ENCODE measurements at places on chromosomes 7 and 10.

GRCh38 chr10:35058134-35058533, 32.0 kb downstream of the CUL2 start:
- DNase-seq: no peak

DNA sequence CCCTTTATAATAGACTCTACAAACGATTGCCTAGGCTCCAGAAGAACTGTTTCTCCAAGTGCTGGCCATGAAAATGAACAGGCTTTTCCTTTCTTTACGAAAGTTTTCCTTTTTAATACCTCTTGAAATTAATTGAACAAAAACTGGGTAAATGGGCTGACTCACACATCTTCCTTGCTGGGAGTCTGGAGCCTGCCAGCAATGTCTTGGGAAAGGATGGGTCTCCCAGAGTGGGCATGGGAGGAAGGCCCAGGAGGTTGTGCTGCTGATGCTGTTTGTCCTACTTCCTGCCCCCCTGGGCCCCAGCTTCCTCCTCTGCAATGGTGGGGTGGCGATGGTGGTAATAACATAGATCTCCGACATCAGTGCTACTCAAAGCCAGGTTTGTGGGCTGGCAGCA, 174.1 kb downstream of the RPS24 start:
- DNase-seq: no peak

- no peak for DNase-seq
Measured at GRCh38 chr10:114749014-114749413, 72.6 kb upstream of the FHIP2A start.

GRCh38 chr10:124992462-124993344, 50.8 kb downstream of the ZRANB1 start:
- no peak for DNase-seq

DNA sequence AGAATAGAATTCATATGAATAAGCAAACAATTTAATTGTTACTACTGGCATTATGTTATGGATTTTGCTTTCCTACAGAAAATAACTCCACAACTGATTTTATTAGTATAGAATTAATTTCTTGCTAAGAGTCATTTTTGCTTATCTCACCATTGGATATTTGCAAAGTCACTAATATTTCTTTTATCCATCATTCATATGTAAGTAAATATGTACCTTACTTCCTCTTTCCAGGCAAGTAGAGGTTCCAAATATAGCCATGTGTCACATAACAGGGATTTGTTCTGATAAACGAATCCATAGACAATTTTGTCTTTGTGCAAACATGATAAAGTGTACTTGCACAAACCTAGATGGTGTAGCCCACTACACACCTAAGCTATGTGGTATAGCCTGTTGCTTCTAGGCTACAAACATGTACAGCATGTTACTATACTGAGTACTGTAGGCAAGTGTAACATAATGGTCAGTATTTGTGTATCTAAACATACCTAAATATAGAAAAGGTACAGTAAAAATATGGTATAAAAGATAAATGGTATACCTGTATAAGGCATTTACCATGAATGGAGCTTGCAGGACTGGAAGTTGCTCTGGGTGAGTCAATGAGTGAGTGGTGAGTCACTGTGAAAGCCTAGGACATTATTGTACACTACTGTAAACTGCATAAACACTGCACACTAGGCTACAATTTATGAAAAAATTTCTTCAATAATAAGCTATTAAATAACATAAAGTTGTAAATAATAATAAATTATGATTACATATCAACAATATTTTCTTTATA, 18.3 kb downstream of the KLLN start:
- DNase-seq: no peak

DNA sequence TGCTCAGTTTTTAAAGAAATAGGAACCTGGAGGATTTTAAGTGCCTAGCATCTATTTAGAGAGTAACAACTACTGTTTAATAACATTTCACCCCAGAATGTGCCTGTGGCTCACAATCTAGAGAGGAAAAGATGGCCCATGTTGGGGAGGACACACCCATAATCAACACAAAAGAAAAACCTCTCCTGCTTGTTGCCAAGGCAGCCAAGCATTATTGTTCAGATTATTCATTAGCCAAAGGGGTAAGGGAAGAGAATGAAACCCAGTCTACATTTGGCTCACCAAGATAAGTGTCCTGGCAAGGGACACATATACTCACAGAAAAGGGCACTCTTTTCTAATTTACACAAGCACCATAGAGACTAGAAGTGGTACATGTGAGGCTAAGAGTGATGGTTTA, 17.7 kb upstream of the IFIT1B start:
- no peak for DNase-seq

GRCh38 chr10:119651514-119652360, 557 bp downstream of the BAG3 start:
- no peak for DNase-seq

DNA sequence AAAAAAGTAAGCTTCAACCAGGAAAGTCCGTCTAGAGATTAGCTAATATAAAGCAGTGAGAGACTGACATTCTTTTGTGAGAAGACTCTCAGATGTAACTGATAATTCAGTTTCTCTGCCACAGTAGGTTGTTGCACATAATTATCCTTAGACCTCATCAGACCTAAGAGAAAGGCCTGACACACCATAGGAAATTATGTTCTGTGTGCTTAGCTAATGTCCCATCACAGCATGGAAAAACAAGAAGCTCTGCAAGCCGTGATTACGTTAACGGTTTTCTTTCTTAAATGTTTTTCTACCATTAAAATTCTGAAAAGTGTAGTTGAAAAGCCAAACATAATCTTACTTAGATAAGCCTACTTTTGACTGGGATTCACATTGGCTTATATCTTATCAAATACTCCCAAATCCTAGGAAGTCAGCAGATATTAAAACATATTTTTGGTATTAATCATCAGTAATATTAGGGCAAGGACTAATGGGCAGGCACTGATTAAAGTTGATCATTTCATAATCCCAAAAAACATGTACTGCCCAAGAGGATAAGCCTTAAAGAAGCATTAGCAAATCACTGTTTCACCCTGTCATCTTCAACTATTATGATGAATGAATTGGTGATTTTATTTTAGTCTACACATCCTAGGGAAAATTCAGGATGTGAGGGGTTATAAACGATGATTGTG, 5.2 kb downstream of the CSTF2T start:
- DNase-seq: no peak

- no peak for DNase-seq
Measured at GRCh38 chr7:105003872-105004510, 10.0 kb upstream of the KMT2E start.

GRCh38 chr10:29392376-29393021, 103.6 kb downstream of the LYZL1 start:
- no peak for DNase-seq

GRCh38 chr7:20786421-20786778, 286 bp downstream of the SP8 start:
- no peak for DNase-seq

- DNase-seq: no peak
Measured at GRCh38 chr7:47266799-47267198, 315.1 kb downstream of the TNS3 start.

DNA sequence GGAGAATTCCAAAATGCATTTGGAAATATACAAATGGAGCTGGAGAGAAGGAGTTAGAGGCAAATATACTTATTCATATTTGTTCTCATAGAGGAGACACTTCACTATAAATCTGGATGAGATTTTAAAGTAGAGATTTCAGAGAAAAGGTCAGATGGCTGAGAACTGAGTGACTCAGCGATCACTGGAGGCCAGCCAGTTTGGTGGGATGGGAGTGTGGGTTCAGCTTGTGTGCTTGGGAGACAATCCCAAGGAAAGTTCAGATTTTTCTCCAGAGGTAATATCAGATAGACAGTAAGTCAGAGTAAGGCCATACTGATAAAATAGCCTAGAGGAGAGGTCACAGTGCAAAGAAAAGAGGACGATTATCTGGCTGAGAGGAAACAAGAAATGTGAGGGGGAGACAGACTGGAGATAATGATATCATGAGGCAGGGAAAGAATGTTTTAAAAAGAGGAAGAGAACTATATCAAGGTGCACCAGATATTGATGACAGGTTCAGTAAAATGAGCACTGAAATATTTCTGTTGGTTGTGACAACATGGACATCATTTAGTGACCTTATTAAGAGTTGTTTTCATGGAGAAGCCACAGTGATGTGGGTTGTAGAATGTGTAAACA, 67.0 kb downstream of the MDFIC start:
- no peak for DNase-seq
